PC-3 (cell line): ENCODE measurements at places on chromosomes 6 and 20. TPM values are rescaled to one million over a fixed set of nuclear protein-coding genes. Genes with fewer than 3 reads are reported as not detected.

The ZNF337 gene
- total RNA-seq: 12.8 and 13.5 TPM in 2 replicates

DNA sequence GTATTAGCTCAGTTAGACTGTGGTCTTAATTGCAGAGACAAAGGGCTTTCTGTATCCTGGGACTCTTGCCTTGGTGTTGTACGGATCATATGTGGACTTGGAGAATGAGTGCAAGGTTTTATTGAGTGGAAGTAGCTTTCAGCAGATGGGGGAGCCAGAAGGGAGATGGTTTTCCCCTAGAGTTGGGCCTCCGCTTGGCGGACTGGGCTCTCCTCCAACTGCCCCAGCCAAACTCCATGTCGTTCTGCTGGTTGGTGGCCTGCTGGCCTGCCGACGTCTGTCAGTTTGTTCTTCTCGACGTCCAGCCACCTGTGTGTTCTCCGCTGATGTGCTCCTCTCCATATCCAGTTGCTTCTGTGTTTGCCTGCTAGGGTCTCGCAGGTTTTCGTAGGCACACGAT is 189.5 kb upstream of the FLRT3 start:
- no peak for DNase-seq

The OR2B6 gene
- not detected in 2 replicates for total RNA-seq

The SLC22A7 gene
- total RNA-seq: not detected in 2 replicates

The HTR1B gene
- not detected in 2 replicates for total RNA-seq

The ANGPT4 gene
- not detected in 2 replicates for total RNA-seq
